Astrocyte (in vitro differentiated cells and primary cell): ENCODE measurements at places on chromosomes 1 and 21.

GRCh38 chr1:240096974-240097373 lies 5.3 kb downstream of the FMN2 start:
- no peak for DNase-seq

- no peak for DNase-seq
Measured at GRCh38 chr21:32364387-32364786, 28.4 kb downstream of the URB1 start.

DNA sequence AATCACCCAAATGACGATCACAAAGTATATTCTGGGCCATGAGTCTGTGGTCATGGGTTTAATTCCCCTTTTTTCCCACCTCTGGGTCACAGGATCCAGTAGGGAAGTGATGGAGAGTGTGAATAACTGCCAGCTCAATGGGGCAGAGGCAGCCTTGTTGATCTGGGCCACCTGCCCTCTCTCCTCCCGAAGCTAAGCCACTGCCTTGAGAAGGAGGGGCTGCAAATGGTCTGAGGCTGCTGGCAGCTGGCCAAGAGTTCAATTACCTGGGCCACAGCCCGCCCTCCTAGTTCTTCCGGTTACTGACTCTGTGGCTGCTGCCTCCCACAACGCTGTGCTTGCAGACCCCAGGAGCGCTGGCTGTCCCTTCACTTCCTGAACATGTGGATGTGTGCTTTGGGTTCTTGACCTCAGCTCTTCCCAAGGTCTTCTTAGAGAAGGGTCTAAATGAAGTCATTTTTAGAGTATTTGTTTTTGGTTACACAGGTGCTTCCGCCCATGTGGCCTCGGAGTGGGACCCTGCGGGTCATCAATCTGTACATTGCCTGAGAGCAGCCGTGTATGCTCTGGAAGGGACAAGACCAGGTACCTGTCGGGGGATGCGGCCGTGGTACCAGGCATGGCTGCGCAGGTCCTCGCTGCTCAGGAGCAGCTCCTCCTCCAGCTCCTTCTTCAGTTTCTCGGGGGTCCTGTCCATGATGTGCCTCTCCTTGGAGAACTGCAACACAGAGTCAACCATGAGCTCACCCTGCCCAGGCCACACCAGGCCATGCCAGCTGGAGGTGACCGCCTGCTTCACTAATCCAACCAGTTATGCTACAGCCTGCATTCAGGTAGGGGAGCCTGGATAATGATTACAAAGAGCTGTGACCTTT lies 89.7 kb downstream of the BCAR3 start:
- no peak for DNase-seq

DNA sequence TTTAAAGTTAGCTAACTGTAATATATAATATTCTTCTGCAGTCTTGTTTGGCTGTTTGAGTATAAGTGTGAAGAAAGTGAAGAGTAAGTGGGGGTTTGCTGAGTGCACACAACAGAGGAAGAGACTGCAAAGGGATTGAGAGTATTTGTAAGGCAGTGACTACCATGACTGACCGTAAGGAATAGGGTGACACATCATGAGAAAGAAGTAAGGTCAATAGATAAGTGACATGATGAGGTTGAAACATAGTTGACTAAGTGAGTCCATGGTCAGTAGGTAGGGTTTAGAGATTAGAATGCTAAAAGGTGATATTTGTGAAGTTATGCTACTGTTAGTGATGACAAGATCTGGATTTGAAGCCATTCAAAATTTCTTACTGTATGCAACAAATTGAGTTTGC lies 27.7 kb downstream of the WARS2 start:
- no peak for DNase-seq

- DNase-seq: no peak
Measured at GRCh38 chr1:7842517-7842916, 10.3 kb downstream of the UTS2 start.

- DNase-seq: no peak
Measured at GRCh38 chr1:225737161-225737560, 40.5 kb upstream of the SRP9 start.

DNA sequence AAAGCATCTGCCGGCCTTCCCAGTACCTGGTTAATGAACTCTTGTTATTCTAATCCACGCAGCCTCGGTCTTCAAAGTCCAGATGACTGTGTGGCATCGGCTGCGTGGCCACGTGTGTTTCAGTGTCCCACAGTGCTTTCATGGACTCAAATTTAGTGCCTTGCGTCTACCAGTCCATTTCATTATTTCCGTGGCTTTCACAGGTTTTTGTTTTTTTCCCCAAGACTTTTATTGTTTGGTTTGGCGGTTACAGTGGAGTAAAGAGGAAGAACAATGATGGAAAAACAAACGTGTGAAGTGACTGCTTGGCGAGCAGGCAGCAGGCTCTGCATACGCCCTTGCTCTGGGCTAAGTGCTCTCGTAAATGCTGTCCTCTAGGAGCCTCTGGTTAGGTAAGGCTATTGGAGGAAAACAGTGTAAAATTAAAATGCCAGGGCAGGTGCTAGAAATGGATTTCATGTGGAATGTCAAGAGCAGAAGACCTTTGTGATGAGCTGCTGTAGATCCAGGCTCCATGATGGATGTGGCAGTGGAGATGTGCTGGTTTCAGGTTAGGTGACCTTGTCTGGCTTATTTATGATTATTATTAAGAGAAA lies 536.3 kb downstream of the KIF26B start:
- no peak for DNase-seq

- peak; percentile 74 for DNase-seq
Measured at GRCh38 chr1:174659823-174660222, 212.1 kb downstream of the GPR52 start.

DNA sequence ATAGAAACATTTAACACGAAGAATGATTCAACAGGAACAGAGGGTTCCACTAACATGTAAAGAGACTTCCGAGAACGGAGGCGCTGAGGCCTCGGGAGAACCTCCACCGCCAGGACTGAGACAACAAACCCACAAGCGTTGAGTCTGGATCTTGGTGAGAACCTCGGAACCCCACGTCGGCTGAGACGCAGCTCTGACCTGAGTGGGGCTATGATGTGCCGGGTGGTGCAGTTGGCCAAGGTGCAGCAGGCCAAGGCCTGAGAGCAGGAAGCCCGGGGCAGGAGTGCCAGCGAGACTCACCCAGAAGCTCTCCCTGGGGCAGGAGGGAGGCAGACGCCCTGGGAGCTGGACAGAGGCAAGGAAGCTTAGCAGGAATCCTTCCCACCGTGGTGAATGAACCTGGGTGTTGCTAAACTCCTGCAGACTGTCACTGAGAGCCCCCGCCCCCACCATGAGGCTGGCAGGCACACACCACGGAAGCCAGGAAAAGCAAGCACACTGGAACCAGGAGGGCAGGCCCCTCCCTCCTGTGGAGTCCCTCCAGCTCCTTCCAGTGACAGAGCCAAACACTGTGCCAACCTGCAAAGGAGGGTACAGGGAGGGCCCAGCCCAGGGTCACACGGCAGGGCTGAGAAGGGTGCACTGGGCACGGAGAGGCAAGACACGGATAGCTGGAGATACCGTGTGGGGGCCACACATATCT lies 34.8 kb downstream of the WDR4 start:
- DNase-seq: no peak

DNA sequence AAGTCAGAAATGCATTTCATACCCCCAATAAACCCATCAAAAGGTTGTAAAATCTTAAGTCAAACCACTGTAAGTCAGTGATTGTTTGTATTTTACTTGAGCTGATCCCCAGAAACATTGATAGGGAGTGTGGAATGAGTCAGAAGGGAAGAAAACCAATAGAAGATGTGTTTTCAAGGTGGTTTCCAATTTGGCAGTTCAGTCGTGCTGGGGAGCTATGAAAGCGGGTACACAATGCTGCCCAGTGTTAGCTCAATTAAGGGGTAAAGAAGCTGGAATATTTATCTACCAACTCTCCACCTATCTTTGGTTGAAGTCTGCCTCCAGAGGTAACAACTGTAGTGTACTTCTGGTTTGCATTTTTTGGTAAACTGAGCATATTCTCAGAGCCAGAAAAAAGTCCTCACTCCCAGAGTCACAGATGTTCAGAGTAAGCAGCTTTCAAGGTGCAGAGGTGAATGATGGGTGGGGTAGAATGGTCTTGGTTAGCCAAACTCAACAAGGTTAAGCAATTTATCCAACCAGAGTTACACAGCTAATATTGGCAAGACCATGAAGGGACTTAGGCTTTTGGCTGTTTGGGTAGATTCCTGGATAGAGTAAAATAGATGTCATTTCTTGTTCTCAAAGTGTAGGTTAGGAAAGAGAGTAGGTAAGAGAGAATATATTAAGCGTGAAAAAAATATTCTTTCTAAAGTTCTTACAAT lies 202.9 kb upstream of the ADGRL2 start:
- DNase-seq: no peak

- DNase-seq: no peak
Measured at GRCh38 chr21:31075848-31076247, 37.6 kb upstream of the KRTAP19-8 start.

- DNase-seq: no peak
Measured at GRCh38 chr1:29826646-29827045, 590.3 kb downstream of the PTPRU start.

GRCh38 chr1:159051436-159051835 lies 25.1 kb downstream of the AIM2 start:
- DNase-seq: no peak

DNA sequence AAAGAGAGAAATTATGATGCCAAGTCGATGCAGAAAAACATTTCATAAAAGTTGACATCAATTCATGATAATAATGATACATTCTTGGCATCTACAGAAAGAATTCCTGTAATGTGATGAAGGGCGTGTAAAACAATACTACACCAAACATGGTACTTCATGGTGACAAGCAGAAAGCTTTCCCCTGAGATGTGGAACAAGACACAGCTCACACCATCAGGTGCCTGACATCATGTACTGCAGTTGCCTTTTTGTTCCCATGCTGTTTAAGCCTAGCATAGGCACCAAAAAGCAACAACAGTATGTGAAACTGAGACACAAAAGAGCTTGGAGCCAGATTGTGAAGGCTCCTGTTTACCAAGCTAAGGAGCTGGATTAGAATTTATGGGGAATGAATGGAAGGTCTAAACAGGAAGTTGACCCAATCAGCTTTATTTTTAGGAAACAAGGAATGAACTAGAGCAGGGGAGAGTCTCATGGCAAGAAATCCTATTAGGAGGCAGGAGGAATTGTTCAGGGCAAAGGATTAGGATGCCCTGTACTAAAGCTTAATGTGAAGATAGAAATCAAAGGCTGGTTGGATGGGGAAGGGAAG lies 67.2 kb downstream of the SYDE2 start:
- no peak for DNase-seq

DNA sequence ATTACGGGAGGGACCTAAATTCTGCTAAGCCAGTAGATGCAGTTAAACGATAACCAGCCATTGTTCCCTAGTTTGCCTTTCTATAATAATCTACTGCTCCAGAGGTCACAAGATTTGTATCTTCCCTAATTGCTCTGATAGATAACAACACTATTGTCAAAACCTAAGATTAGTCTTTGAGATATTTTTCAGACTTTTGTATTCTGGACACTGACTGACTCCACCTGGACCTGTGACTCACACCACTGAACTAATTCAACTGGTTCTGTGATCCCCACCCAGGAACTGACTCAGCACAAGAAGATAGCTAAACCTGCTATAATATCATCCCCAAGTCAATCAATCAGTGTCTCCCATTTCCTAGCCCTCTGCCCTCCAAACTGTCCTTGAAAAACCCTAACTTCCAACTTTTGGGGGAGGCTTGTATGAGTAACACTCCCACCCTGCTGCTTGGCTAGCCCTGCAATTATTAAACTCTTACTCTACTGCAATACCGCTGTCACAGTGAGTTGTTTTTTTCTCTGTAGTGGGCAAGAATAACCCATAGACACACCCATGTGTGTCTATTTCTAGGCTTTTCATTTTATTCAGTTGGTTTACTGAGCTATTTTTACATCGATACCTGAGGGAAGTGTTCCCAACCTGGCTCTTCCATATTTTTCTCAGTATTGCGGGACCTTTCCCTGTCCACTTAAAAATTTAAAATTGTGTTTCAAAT lies 11.2 kb downstream of the KIFAP3 start:
- peak; percentile 25 for DNase-seq

GRCh38 chr1:240199758-240200645 lies 108.3 kb downstream of the FMN2 start:
- DNase-seq: no peak

- no peak for DNase-seq
Measured at GRCh38 chr1:42930178-42931107, 28.2 kb downstream of the SLC2A1 start.

GRCh38 chr1:84912726-84913554 lies 19.9 kb upstream of the LPAR3 start:
- no peak for DNase-seq
